Activated CD8-positive, alpha-beta memory T cell treated with anti-CD3 and anti-CD28 coated beads, Interleukin-2, amount 50 U/mL, for 48 hours (primary cell): ENCODE measurements at places on chromosomes 7 and 10.

- no peak for DNase-seq
Observed at GRCh38 chr10:130986846-130987245, 324.7 kb downstream of the TCERG1L start.

GRCh38 chr7:48299580-48300169 is 128.4 kb downstream of the ABCA13 start:
- peak; percentile 66 for DNase-seq

- no peak for DNase-seq
Observed at GRCh38 chr10:90913774-90914420, 7.0 kb downstream of the ANKRD1 start.

GRCh38 chr7:140621401-140622021 is 19.1 kb downstream of the DENND2A start:
- DNase-seq: no peak

DNA sequence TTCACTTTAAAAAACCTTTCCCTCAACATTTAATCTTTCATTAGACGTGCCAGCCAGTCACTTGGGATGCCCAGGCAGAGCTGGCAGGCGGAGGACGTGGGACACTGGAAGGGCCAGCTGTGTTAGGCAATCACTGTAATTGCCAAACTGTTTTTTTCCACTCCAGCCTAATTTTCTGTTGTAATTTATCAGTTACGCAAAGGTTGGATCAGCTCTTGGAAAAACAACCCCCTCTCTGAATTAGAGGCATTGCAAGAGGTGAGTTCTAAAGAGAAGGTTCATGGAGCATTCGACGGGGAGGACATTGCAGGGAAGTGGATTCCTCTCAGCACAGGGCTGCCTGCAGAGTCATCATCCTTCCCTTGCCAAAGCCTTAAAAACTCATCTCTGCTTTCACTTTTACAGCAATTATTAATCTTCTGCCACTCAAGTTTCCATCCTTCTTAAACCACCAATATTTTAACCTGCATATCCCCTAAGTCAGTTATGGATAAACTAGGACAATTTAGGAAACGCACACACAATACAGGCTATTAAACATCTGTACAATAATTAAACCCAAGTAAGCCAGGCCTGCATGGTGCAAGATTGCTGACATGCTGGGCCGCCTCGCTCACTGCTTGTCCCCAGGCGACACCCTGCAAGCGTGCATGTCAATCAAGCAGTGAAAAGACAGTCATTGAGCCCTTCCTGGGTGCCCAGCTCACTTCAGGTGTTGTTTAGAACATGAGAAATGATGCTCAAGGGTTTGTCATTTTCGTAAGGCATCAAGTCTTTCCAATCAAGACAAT is 272.3 kb upstream of the RNF32 start:
- DNase-seq: no peak
